ENCODE measurements at places on chromosomes 5 and 9.

- no peak for DNase-seq
These were observed 72.7 kb upstream of the STXBP1 start for GRCh38 chr9:127539259-127539981.

DNA sequence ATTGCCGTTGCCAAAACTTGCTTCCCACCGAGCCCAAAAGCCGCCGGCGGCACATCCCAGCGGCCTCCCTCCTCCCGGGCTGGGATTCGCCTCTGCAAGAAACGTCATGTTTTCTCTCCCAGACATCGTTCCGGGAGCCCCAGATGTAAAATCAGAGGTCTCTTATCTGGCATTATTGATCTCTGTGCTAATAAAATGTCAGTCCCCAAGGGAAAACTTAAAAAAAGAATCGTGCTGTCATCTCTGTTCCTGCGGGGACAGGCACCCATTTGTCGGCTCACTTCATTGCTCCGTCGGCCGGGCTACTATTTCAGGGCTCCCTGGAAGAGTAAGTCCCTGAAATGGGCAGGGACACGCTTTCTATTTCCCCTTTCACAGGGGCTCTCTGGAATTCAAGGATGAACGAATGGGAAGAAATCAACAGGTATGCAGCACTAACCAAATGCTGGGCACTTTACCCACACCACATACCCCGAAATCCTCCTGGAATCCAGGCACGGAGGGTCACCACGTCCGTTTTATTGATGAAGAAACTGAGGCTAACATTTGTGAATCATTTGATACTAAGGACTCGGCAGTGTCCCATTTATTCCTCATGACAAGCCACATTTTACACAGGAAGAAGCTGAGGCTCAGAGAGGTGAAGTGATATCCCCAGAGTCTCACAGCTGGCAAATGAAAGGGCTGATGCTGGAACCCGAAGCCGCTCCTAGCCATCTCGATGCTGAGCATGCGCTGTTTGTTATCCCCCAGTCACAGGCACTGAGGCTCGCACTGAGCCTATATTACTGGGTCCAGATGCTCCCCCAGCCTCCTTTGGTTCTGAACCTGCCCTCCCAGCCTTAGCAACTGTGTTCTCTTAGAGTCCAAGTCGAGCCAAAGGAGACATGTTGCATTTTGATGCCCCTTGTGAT is 35.7 kb upstream of the MSX2 start:
- DNase-seq: no peak

- DNase-seq: no peak
These were observed 23.0 kb upstream of the MTAP start for GRCh38 chr9:21779397-21779796.

GRCh38 chr5:73338256-73339050 is 110.1 kb downstream of the FOXD1 start:
- no peak for DNase-seq

DNA sequence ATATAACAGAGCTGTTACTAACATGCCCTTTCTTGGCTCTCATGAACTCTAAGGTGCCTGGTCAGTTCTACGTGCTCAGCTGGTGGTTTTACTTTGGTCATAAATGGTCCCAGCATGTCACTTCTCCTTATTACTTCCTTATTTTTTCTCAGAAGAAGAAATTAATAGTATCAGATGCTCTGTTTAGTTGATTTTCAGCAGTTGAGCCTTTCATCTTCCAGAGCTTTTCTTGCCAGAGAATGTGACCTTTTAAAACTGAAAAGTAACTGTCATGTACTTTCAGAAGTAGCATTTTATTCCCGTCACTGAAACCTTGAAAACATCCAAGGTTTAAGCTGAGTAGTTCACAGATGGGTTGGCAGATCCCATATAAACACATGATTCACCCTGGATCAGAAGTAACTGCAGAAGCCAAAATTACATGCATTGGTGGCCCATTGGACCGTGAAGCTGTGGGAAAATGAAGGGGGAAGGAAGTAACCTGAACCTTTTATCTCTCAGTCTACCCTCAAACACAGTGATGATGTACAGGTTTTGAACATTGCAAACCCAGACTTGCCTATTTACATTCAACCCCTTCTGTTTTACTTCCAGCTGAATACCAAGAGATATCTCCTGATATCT is 50.5 kb downstream of the HACD4 start:
- DNase-seq: peak; percentile 64

- no peak for DNase-seq
These were observed 482.8 kb upstream of the ARRDC3 start for GRCh38 chr5:91865915-91866314.

DNA sequence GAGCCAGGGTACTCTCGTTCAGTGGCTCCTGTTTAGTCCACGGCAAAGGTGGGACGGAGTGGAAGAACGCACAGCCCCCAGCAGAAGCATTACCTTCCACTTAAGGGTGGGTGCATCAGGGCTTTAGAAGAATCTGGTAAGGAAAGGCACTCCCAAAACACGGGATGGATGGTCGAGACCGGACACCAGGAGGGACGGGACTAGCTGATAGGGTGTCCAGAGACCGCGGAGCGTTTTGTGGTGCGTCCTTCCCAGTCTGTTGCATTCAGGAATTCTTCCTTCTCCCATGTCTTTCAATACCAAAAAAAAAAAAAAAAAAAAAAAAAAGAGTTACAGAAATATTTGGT is 545 bp upstream of the CTSV start:
- DNase-seq: no peak

DNA sequence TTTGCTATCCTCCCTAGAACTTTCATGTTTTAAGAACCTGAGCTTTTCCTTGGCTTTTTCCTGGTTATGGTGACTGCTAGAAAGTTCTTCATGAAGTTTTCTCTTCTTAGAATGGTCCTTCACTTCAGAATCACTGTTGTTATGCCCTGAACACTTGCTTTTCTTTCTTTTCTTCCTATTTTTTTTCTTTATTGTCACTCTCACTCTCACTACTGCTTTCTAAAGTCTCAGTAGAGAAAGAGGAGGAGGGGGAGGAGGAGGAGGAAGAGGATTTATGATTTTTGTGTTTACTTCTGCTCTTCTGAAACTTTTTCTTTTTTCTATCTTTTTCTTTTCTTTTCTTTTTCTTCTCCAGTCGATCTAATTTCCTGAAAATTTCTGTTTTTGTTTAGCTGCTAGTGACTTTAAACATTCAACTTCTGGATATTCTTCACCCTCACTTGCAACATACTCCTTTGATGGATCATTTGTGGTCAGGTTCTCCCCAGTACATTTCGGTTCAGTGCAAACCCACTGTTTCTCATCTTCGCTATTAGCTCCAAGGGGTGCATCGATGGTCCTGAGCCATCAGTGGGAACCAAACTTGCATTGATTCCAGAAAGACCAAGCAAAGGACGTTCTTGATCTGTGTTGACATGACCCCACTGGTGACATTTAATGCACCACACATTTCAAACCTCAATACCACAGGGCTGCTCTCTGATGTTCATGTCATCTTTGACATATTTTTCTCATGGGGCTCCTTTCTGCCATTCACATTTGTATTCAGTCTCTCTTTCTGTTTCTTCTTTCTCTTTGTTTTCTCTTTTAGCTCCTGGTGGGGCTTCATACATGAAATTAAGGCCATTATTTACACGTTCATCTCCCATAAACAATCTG is 81.6 kb upstream of the HAND1 start:
- no peak for DNase-seq

DNA sequence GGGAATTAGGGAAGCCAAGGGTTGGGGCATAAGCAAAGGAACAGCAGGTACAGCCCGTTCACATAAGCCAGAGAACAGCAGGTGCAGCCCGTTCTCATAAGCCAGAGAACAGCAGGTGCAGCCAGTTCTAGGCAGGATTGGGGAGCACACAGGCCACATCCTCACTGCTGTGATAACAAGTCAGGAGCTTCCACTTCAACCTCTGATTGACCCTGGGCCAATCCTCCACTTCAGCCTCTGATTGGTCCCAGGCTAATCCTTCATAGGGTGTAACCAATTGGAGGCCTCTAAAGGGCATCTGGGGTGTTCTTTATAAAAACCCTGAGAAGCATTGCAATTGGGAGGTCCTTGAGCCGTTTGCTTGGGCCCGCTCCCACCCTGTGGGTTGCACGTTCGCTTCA is 27.5 kb downstream of the CEL start:
- no peak for DNase-seq

DNA sequence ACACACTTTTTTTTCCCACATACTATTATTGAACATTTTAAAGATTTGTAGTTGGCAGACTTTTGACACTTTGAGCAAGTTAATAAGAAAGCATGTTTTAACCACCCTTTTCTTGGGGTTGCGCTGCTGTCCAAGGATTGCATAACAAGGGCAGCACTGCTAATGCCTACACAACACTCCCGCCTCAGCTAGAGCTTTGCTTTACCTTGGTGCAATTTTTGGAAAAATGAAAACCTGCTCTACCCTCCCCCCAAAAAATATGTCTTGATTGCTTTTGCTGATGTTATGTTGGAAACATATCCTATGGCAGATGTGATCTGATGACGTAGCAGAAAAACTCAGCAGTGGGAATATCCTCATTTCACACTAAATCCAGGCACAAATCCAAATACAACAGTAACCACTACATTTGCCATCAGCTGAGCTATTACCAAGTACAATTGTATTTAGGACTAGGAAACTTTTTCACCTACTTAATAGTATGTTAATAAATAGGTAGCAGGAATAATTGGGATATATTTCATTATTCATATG is 51.5 kb downstream of the UBE2R2 start:
- no peak for DNase-seq

GRCh38 chr9:126635061-126635460 is 21.3 kb downstream of the LMX1B start:
- DNase-seq: no peak

GRCh38 chr5:68476854-68477253 is 261.3 kb downstream of the PIK3R1 start:
- no peak for DNase-seq

GRCh38 chr9:35520364-35520710 is 30.4 kb downstream of the RUSC2 start:
- no peak for DNase-seq

DNA sequence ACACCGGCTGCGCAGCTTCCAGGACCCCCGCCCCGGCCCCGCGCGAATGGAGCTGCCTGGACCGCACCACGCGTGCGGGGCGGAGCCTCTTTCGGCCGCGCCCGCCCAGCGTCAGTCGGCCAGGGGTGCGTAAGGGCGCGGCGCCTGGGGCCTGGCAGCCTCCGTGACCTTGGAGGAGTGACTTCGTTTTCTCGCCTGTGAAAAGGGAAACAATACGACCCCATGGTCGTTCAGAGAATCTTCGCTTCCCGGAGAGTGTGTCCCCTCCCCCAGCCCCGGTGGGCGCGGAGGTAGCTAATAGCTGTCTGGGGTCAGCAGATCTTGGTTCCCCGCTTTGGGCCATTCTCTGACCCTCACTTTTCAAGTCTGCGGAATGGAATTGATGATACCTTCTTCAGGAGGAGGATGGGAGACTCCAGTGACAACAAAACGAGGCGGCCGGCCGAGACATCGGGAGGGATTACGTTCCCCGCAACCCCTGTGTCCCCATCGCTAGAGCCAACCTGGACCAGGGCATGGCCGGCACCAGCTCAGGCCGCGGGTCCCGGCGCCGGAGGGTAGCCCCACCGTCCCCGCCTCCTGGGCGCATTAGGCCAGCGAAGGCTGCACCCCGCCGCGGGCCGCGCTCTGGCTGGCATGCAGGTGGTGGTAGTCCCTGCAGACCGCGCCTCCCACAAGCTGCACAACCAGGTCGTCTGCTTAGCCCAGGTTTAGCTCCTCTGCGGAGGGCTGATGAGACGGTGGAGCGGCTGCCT is 5.5 kb upstream of the CDHR2 start:
- DNase-seq: peak; percentile 14

GRCh38 chr9:6944896-6945295 is 187.1 kb downstream of the KDM4C start:
- no peak for DNase-seq

DNA sequence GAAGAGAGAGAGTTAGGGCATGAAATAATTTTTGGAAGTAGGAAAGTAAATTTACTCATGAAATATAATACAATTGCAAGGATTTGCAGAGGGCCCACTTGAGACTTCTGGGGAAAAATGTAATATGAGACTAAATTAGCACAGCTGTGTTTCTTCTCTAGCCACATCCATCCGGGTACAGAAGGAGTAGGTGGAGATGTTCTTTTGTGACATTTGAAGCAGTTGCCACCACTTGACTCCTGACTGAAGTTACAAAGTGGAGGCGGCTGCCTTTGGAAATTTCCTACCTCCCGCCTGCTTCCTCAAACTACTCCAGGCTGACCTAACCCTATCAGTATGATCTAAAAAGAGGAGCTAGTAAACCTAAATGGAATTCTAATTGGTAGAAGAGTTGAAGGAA is 58.1 kb upstream of the SHISAL2B start:
- DNase-seq: no peak

- DNase-seq: no peak
These were observed 21.8 kb upstream of the SLC12A7 start for GRCh38 chr5:1133510-1134201.

DNA sequence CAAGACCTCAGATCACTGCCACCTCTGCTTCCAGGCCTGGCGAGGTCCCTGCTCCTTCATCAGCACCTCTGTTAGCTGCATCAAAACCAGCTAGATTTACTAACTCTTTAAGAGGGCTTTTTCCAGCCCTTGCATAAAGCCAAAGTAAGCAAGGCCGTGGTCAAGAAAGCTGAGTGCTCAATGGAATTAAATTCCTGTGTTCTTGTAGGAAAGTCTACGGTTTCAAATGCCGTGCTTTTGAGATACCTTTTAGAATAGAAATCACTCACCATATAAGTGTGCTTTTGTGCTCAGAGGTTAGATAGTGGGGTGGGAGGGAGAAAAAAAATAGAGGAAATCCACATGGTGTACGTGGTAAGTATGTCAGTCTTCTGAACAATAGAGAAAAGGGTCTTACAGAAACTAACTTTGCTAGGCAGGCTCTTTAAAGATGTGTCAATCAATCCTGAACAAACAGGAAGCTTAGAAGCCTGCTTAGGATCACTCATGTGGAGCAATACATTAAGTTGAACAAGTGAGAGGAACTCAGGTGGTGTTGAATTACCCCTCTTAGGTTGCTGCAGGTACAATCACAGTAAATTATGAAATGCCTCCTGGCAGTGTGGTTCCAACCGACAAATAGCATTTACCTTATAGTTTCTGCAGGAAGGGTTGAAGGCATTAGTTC is 79.7 kb downstream of the SEMA6A start:
- no peak for DNase-seq
